NCI-H1417 (cell line): ENCODE measurements at places on chromosomes 16 and 17.

GRCh38 chr17:81737947-81738800 is 26.1 kb downstream of the SLC25A10 start:
- no peak for DNase-seq

DNA sequence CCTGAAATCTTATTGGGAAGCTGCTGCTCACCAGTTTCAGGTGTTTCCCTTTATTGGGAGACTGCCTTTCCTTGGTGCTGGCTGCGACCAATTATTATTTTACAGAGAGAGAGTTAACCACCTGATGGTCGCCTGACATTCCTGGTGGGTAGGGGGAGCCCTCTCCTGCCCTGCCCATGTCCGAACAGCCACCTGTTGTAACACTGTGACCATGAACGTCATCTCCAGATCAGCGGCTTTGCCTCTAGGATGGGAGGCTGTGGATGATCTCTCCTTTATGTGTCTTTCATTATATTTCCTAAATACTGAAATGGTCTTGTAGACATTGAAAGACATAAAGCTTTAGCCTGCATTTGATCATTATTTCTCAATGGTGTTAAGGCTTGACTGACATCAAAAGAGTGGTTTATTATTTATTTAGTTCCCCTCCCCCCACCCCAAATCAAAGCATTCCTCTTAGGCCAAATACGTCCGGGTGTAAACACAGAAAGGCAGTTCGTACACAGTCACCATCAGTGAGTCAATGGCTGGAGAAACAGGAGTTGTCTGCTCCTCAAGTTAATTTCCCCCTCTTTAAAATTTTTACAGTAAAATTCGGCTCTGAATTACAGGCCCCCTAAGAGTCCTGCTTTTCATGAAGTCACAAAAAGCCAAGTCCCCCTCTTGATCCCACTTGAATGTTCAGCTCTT is 57.8 kb upstream of the CACNG5 start:
- DNase-seq, result no peak

DNA sequence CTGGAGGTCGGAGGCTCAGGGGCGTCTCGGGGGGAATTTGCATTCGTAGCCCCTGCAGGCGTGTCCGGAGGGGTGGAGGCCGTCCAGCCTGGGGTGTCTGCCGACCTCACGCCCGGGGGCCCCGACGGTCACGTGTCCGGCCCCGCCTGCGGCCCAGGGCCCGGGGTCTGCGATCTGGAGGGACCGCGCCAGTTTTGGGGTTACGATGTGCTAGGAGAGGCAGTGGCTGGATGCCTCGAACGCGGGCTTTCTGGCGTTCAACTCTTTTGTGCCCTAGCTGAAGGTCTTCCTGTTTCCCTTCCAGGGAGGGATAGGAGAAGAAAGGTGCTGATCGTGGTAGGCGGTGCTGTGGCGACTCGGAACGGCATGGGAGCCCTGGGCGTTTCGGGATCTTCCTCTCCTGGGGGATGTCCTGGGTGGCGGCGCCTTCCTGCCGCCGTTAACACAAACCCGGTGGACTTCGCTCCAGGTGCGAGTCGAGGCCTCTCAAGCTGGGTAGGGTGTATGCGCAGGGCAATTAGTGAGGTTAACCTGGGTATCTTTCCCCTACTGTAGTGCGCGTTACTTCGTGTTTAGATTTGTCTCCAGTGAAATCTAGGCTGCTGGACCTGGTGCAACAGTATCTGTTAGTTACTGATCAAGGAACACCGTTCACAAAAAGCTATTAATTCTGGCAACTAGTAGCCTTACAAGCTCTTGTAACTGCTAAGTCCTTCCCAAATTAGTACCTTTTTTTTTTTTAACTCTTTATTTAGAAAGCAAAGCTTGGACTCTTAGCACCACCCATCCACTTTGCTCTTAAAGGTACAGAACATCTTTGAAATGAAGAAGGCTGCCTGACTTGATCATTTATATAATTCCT is 1.3 kb downstream of the AKAP1 start:
- DNase-seq, result peak; percentile 67

- DNase-seq, result no peak
These were observed 68.6 kb downstream of the EMP2 start for GRCh38 chr16:10511829-10512228.

DNA sequence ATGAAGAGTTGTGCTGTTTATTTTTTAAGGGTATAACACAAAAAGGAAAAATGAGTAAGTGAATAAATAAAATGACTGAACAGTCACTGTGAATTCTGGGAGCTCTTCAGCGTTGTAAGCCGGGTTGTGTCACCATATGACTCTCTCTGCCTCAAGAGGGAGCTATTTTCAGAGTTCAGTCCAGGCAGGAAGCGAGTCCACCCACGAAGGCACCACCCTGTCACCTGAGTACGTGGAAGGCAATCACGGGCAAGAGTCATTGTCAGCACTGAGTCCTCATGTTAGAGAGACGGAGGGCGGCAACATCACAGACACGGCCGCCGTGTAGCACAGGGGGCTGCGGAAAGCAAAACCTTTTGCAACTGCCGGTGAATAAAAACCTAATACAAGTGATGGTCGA is 227.6 kb downstream of the UTP18 start:
- DNase-seq, result no peak

- DNase-seq, result peak; percentile 36
These were observed 116.3 kb downstream of the TANC2 start for GRCh38 chr17:63082273-63082861.

GRCh38 chr16:29943846-29944799 is 17.8 kb upstream of the TMEM219 start:
- peak; percentile 22 for DNase-seq
